ENCODE measurements at places on chromosomes 11 and 22. TPM values are rescaled to one million over a fixed set of nuclear protein-coding genes. Genes with fewer than 3 reads are reported as not detected.

PDE2A gene
- 3.8 TPM for total RNA-seq

- no peak for DNase-seq
Measured at GRCh38 chr11:1458340-1459218, 28.0 kb downstream of the MOB2 start.

GRCh38 chr11:16410479-16410878, 54.1 kb upstream of the SOX6 start:
- DNase-seq, result no peak

GRCh38 chr11:37710031-37710430, 1112.0 kb upstream of the RAG2 start:
- no peak for DNase-seq

LMO2 gene
- 13.0 TPM for total RNA-seq

DNA sequence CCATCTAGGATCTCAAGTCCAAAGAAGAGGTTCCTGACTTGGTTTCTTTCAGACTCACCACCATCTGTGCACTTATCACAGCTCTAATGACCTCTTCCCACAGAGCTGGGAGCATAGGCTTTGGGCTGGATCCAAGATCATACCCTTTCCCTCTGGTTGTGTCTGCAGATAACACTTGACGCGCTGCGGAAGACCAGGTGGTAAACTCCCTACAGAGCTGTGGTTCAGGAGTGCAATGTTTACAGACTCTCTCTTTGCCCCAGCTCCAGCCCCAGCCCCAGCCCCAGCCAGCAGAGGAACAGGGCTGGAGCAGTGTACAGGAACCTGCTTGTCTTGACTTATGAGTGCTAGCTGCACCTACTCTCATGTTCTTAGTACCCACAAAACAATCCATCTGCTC, 274.4 kb upstream of the SYN3 start:
- DNase-seq, result no peak

DNA sequence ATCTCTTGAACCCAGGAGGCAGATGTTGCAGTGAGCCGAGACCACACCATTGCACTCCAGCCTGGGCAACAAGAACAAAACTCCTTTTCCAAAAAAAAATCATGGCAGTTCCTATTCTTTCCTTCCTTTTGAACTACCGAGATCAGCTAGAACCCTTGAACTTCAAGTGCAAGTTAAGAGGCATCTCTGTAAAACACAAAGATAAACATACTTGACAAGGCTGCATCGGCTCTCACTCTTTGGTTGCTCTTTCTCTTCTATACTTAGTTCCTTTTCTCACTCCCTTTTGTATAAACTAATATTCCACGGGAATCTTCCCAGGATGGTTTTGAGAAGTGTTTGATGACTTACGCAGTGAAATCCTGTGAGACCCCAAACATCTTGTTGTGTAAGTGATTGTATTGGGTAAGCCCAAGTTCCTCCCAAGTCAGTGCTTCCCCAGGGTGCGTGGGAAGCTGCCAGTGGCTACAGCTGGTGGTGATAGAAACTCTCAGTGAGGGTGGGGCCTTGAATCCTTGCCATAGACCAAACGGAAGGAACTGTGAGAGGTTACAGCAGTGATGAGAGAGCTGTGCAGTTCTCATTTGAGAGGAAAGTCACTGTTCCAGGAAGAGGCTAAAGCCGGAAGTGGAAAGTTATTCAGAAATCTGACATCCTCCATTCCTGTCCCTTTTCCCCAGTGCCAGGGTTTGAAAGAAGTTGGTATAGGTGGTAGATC, 24.1 kb upstream of the CDC42EP2 start:
- DNase-seq, result no peak

MB gene
- total RNA-seq, result 0.36 TPM

DNA sequence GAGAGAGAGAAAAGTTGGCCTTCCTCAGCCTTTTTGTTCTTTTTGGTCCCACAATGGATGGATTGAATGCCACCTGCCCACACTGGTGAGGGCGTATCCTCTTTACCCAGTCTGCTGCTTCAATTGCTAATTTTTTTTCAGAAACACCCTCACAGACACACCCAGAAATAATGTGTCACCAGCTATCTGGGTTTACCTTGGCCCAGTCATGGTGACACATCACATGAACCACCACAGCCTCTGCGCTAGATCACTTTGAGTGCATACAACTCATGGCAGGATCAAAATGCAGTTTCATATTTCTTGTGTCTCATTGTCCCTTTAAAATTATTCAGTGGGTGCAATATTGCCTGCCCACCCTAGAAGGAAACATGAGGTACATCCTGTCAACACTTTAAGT, 63.3 kb downstream of the ADAMTS15 start:
- DNase-seq, result no peak

- DNase-seq, result no peak
Measured at GRCh38 chr22:38165922-38166593, 15.6 kb downstream of the PLA2G6 start.

C22orf42 gene
- total RNA-seq, result 4.6 TPM

- no peak for DNase-seq
Measured at GRCh38 chr22:48603621-48604320, 1223.9 kb downstream of the BRD1 start.

- DNase-seq, result no peak
Measured at GRCh38 chr11:72482211-72482812, 48.0 kb upstream of the CLPB start.

All from type B pancreatic cell (in vitro differentiated cells).